ENCODE measurements at places on chromosomes 11 and 22.

DNA sequence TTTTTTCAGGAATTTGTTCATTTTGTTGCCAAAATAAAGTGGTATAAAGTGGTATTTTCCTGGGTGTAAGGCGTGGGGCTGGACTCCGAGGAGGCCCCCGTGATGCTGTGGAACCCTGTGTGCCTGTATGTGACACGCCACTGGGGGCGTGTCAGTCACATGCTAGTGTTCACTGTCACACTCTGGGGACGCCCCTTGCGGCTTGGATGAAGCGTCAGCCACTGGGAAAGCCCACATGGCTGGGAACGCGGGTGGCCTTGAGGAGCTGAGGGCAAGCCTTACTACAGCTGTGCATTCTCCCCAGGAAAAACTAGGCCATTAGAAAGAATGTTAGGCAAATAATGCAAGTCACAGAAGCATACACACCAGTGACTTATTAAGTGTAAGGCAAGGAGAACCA lies 77.0 kb upstream of the SLC25A18 start:
- no peak for DNase-seq

DNA sequence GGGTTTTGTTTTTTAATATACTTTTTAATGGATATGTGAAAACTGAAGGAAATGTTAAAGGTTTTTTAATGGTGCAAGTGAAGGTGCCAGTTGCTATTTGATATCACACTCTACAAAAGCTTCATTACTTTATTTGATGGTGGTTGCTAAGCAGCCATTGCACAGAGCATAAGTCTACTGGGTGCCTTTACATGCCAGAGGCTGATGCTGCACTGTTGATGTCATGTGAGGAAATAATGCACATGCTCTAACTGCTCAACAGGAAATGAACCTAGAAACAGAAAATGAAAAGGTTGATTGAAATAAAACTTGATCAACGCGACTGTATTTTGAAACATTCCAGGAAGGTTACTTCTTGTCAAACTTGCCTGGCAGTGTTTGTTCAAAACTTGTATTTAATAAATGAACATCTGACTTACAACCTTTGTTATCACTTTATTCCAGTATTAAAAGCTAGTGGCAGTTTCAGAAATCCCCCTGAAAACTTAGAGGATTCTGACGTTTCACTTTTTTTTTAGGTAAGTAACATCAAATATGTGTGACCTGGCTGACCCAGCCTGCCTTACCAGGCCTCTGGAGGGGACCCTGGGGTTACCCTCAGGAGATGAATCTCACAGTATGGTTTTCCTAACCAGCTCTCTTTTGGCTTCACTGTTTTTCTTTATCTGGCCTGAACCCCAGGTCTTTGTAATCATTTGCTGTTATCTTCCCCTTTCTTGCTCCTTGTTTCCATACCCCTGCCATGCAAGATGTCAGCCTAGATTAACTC lies 2.4 kb upstream of the ATP5MG start:
- DNase-seq, result no peak

DNA sequence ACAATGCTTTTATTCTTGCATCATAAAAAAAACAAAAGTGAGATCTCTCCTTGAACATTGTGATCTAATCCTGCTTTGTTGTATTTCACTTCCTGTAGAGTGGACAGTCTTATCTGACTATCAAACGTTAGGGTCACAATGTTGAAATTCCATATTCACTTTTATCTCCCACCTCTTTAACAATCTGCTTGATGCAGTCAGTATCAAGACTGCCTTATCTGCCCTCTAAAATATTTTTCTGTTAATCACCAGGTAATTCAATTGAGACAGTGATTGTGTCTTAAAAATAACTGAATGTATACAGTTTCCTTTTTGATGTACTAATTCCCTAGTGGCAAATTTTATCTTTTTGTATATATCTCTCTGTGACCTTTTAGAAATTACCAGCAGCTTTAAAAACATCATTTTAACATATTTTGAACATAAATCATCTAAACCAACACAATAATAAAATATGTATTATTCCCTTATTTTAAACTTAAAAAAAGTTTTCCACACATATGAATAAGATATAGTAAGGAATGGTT lies 143.1 kb upstream of the MPPED2 start:
- no peak for DNase-seq

DNA sequence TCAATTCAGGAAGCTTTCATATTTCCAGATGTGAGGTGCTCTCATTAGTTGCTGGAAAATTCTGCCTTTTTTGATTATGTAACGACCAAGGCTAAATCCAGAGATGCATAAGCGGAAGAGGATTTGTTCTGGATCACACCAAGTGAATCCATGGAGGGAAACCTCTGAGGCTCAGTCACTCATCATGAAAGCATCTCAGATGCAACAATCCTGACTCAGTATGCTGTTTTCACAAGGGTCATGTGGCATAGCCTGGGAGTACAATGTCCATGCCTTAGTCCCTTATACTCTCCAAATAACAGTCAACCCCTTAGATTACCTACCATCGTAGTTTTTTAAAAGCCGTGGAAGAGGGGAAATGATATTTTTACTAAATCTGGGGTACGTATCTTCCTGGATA lies 445.6 kb downstream of the NTM start:
- no peak for DNase-seq

DNA sequence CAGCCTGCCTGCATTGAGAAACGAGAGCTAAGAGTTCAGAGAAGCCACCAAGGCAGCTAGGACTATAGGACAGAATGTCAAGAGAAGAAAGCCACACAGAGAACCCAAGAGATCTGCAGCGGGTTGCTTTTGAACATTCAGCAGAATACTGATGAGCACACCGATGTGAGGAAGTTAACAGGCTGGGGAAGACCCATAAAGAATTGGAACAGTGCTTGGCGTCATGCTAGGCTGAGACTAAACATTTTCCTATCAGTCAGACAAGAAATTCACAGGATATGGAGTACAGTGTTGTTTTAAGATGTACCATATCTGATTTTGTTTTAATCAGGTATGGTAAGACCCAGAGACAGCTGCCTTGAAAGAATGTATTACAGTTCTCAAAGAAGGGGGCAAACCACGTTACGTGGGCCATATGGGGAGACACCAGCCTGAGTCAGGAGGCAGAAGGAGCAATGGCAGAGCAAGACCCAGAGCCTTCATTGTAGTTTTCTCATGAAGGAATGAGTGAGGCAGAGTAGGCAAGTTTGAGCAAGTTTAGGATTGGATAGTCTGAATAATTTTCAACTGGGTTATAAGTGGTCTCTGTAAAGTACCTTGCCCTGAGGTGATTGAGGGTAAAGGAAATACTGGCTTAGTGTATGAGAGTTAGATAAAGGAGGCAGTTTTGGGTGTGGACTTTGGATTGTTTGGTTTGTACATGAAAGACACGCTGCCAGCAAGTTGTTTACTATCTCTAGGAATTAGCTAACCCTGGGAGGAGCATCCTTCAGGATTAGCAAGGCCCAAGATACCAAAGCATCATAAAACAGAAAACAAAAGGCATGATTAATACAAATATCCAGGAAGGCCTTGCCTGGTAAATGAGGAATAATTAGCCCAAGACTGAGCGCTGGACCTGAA lies 14.3 kb downstream of the LRRC75B start:
- DNase-seq, result no peak

DNA sequence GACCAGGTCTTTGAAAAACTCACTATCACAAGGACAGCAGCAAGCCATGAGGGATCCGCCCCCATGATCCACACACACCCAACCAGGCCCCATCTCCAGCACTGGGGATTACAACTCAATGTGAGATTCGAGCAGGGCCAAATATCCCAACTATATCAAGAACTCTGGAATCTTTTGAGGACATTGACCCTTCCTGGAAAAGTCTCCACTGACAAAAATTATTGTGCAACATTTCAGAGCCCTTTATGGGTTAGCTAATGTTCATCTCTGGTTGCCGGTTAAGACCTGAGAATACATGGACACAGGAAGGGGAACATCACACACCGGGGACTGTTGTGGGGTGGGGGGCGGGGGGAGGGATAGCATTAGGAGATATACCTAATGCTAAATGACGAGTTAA lies 479.1 kb downstream of the NTM start:
- no peak for DNase-seq

DNA sequence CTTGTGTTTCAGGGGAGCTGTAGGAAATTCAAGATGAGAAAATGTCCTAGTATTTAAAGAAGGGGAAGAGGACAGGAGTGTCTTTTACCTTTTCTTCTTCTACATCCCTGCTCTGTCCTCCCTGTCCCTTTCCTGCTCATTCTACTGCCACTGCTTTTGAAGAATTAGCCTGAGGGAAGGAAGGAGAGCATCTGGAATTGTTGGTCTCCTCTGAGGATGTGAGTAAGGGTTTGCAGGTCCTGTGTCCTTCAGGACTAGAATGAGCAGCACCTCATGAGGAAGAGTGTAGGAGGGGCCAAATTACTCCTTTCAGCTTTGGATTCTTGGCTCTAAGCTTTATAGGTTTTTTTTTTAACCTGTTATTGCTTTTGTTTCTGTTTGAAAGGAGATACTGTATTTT lies 24.2 kb downstream of the SNU13 start:
- no peak for DNase-seq
